IMR-90 (cell line): ENCODE measurements at places on chromosomes 7 and 10. TPM values are rescaled to one million over a fixed set of nuclear protein-coding genes. Genes with fewer than 3 reads are reported as not detected.

The LRRD1 gene
- polyA plus RNA-seq, result 0.02 TPM in 1 of 2 replicates, not detected in the other

The CFAP69 gene
- 0.50 and 0.86 TPM in 2 replicates for polyA plus RNA-seq

The PAX4 gene
- polyA plus RNA-seq, result not detected in 2 replicates

The COG5 gene
- 15.7 and 18.5 TPM in 2 replicates for polyA plus RNA-seq

DNA sequence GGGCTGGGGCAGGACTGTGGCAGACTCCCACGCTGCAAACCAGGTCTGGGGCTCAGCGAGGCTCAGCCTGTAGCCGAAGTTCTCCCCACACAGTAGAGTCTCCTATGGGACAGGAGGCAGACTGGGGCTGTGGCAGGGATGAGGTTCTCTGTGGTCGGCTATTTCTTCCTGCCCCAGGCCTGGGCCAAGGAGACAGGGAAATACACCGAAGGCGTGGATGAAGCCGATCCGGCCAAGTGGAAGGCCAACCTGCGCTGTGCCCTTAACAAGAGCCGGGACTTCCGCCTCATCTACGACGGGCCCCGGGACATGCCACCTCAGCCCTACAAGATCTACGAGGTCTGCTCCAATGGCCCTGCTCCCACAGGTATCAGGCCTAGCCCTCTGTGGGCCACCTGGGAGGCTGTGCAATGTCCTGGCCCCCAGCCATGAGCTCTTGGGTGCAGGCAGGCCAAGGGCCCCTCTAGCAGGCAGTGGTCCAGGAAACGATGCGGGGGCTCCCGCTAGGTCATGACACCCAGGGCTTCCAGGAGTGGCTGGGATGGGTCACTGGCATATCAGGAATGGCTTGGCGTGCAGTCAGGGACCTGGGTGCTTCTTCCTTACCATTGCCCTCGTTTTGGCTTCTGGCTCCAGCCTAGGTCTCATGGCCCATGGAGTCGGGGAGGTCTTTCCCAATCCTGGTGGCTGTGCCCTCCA lies 8.1 kb downstream of the IRF5 start:
- DNase-seq, result no peak

DNA sequence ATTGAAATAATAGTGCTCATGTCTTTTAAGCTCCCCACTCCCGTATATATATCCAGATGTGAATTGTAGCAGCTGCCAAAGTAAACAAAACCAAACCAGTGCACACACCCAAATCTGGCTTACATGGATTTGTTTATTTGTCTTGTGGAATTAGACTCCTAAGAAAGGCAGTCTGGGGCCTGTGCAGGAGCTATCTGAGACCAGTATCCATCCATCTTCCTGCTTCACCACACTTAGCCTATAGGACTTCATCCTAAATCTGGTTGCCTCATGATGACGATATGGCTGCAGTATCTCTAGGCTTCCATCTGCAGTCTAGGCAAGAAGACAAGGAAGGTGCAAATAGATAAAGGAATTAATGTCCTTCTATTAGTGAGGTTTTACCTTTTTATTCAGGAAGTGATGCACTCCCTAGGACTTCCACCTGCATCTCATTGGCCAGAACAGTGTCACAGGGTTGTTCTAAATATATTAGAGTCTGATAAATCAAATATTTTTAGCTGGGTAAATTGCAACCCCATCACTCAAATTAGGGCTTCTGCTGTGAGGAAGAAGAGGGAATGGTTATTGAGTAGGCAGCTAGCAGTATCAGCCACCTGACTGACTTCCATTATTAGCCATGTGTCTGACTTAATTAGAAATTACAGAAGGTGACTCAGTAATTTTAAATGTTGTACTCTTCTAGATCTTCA lies 6.0 kb downstream of the WIPF3 start:
- DNase-seq, result peak; percentile 3

DNA sequence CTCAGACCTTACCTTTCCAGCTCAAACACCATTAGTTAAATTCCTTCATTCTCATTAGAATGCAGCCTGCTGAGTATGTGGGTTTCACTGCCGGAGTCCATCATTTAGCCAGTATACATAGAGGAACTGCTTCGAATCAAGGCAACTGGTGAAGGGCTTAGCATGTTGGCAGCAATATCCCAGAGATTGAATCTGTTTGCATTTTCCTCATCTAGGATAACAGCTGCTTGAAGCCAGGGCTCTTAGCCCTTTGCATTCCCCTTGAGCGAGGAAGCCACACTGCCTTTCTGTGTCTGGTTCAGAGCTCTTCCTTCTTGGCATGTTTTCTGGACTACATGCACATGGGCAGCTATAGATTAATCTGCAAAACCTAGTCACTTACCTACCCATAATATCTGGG lies 14.7 kb downstream of the NODAL start:
- no peak for DNase-seq

GRCh38 chr7:74222851-74223710 lies 13.3 kb downstream of the LAT2 start:
- no peak for DNase-seq

GRCh38 chr10:130470973-130471372 lies 334.8 kb downstream of the GLRX3 start:
- DNase-seq, result no peak

DNA sequence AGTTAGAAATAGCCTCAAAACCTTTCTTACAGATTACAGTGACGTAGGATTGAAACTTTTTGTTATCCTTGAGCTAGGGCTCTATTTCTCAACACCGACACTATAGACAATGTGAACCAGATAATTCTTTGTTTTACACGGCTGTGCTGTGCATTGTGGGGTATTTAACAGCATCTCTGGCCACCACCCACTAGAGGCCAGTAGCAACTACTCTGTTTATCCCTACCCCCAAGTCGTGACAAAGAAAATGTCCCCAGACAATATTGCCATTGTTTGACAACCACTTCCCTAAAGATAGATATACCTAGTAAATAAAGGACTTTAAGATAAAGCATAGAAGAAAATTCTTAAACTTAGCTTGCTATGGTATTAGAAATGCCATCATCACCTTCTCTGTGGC lies 359.6 kb downstream of the ARL4A start:
- DNase-seq, result no peak

- peak; percentile 39 for DNase-seq
Observed at GRCh38 chr10:84539216-84539615, 210.8 kb downstream of the CCSER2 start.

- DNase-seq, result no peak
Observed at GRCh38 chr7:121623130-121623872, 227.2 kb upstream of the FAM3C start.

GRCh38 chr10:37754538-37755323 lies 102.7 kb downstream of the ZNF248 start:
- DNase-seq, result no peak

DNA sequence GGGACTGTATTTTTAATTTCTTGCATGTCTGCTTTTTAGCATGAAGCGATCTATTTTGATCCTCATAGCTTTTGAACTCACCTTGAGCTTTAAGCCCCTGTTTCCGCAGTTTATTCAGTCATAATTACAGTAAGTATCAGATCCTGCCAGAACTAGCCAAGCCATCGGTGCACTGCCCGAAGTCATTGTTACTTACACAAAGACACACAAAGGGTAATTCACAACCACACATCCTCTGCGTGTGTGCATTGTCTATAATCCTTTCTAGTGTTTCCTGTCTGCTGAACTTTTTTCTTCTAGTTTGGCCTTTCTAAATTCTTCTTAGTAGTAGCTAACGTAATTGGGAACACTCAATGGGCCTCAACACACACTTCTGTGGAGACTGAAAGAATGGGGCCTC lies 133.0 kb downstream of the SFMBT2 start:
- no peak for DNase-seq
